ENCODE measurements at places on chromosomes 1 and 21. TPM values are rescaled to one million over a fixed set of nuclear protein-coding genes. Genes with fewer than 3 reads are reported as not detected.

The C8A gene
- not detected for polyA plus RNA-seq

- no peak for DNase-seq
Measured at GRCh38 chr1:37265786-37266667, 208.4 kb upstream of the ZC3H12A start.

DNA sequence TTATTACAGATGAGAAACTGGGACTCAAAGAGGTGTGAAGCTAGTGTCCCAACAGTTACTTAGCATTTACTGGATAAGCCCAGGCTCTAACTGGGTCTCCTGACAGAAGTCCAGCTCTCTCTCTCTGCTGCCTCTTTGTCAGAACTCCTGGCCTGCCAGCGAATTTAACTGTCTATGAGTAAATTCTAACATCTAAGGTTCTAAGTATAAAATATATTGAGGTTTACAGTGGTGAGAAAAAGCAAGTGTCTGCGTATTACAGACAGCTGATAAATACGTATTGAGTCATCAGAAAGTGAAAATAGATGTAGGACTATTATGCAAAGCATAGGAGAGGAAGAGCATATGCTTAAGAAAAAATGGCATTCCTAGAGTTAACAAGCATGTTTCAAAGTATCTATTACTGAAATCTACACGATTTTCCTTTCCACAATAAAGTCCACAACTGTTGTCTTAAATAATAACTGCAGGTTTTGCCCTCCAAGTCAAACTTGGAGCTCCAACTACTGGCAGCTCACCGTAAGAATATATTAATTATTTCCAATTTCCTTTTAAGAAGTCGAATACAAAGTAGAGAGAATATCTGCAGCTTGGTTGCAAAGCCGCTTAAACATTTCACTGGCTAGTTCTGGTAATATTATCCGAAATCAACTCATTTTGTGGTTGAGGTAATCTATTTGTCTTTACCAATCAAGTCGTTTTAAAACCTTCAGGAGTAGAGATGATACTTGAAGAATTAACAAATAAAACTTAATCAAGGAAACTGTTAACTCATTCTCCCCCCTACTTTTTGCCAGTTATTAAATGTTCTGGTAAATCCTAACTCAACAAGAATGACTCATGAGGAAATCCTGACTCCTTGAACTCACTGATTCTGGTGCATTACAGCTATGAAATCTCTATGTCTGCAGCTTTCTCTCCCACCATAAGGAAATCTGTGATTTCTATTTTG lies 1.4 kb upstream of the RGS2 start:
- peak; percentile 37 for DNase-seq

DNA sequence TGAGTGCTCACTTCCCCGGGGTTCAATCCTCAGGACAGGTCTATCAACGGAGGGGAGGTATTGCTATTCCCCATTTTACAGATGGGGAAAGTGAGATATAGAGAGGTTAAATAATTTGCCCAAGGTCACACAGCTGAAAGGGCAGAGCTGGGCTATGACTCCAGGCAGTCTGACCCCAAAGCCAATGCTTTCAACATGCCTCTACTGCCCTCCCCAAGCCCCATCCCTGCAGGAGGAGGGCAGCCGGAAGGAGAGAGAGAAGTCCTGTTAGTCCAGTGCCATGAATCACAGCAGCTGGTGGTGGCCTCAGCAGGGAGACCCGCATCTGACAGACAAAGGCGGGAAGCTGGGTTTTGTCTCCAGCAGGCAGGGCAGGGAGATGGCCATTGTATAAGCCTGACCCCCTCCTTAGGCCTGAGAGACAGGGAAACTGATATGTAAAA lies 20.0 kb upstream of the CLIC4 start:
- no peak for DNase-seq

GRCh38 chr1:178477841-178478240 lies 18.9 kb downstream of the CLEC20A start:
- no peak for DNase-seq

- no peak for DNase-seq
Measured at GRCh38 chr1:21229246-21230000, 52.7 kb upstream of the EIF4G3 start.
